ENCODE measurements at places on chromosomes 5 and 9.

DNA sequence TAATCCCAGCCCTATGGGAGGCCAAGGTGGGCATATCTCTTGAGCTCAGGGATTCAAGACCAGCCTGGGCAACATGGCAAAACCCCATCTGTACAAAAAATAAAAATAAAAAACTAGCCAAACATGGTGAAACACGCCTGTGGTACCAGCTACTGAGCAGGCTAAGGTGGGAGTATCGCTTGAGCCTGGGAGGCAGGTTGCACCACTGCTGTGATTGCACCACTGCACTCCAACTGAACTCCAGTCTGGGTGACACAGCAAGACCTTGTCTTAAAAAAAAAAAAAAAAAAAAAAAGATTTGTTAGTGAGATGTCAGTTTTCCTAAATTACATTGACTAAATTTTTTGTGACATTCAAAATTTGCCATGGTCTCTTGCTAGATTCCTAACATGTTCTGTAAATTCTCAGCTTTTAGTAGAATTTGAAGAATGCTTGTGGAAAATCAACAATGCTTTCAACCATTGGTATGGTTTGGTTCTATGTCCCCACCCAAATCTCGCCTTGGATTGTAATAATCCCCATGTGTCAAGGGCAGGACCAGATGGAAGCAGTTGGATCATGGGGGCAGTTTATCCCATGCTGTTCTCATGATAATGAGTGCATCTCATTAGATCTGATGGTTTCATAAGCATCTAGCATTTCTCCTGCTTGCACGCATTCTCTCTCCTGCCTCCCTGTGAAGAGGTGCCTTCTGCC lies 236.1 kb downstream of the ARRDC3 start:
- no peak for DNase-seq

GRCh38 chr9:115944166-115944948 lies 209.2 kb upstream of the PAPPA start:
- DNase-seq, result no peak

- no peak for DNase-seq
Observed at GRCh38 chr9:81497091-81497490, 192.3 kb downstream of the TLE1 start.

GRCh38 chr5:135279328-135279727 lies 119.7 kb downstream of the MACROH2A1 start:
- DNase-seq, result no peak

- DNase-seq, result no peak
Observed at GRCh38 chr5:148535190-148535589, 119.1 kb downstream of the HTR4 start.

DNA sequence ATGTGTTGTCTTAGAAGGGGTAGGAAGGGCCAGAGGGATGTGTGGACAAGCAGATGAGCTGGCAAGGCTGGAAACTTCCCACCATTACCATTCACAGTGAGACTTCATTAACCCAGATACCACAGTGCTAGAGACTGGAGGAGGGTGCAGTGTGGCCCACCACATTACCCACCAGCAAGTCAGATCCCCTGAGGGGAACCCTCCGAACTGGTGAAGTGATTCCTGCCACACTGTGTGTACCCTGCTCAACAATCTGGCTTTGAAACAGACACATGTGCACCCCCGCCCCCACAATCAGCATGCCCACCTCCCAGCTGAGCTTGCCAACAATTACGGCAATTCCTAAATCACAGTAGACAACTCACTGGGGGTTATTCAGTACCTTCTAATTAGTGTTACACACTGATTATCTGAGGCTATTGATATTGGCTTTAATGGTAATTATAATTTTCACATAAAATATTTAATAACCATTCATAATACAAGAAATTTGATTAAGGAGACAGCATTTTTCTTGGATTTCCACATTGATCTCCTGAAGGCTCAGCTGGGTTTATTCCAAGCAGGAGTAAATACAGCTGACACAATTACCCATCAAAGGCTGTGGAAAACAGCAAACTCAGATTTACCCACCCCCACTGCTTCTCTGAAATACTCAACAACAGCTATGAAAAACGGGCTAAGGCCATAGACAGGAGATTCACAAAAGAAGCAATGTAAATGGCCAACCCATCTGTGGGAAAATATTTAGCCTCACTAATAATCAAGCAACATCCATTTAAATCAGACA lies 169.3 kb upstream of the FSTL4 start:
- DNase-seq, result no peak

All from stimulated activated CD4-positive, alpha-beta T cell treated with anti-CD3 and anti-CD28 coated beads, Interleukin-15, amount 100 ng/mL, for 1 hour (primary cell).